ENCODE measurements at places on chromosomes 1 and 21.

- no peak for DNase-seq
Observed at GRCh38 chr21:22019766-22020165, 1021.6 kb downstream of the NCAM2 start.

GRCh38 chr1:183175631-183176030 lies 10.4 kb upstream of the LAMC2 start:
- DNase-seq = no peak

DNA sequence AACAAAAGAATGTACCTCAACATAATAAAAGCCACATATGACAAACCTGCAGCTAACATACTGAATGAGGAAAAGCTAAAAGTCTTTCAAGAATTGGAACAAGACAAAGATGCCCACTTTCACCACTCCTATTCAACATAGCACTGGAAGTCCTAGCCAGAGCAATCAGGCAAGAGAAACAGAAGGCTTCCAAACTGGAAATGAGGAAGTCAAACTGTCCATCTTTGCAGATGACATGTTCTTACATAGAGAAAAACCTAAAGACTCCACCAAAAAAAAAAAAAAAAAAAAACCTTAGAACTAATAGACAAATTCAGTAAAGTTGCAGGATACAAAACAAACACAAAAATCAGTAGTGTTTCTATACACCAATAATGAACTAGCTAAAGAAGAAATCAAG lies 20.2 kb downstream of the NSL1 start:
- DNase-seq = no peak

DNA sequence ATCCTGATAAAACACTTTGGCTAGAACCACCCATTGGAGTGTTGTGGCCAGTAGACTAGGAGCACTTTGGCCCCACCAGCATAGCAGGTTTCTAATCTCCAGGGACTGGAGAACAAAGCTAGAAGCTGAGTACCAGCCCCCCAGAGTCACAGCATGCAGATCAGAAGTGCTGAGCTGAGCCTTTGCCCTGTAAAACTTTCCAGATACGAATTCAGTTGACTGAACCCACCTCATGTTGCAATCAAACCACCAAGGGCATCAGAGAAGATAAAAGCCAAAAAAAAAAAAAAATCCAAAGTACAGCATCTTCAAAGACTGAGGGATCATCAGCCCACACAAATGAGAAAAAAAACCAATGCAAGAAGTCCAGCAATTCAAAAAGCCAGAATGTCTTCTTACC lies 8.7 kb upstream of the CD53 start:
- no peak for DNase-seq

GRCh38 chr1:204854286-204854685 lies 16.4 kb upstream of the NFASC start:
- no peak for DNase-seq

DNA sequence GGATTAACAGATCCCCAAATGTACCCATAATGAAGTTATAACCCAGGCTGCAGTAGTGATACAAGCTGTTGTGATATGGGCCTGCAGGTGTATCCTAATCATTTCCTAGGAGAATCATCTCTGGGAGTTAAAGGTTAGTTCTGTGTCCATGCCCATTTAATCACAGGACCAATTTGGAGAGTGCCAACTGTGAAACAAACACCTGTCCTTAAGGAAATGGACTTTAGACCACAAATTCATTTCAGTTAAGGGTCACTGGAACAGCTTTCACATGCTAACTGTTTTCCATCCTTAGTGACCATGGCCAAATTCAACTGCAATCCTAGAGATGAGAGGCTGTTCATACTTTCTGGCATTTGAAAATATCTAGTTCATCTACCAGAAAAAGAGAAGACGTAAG lies 160.9 kb downstream of the GPATCH2 start:
- no peak for DNase-seq

GRCh38 chr1:11318982-11319381 lies 46.0 kb downstream of the UBIAD1 start:
- DNase-seq = no peak

GRCh38 chr1:35832276-35832905 lies 24.6 kb downstream of the AGO4 start:
- no peak for DNase-seq

GRCh38 chr1:43469932-43470331 lies 16.2 kb upstream of the HYI start:
- DNase-seq = no peak

GRCh38 chr1:205199090-205199930 lies 12.2 kb downstream of the DSTYK start:
- DNase-seq = no peak

- DNase-seq = peak; percentile 56
Observed at GRCh38 chr1:18764362-18764761, 95.1 kb downstream of the TAS1R2 start.

DNA sequence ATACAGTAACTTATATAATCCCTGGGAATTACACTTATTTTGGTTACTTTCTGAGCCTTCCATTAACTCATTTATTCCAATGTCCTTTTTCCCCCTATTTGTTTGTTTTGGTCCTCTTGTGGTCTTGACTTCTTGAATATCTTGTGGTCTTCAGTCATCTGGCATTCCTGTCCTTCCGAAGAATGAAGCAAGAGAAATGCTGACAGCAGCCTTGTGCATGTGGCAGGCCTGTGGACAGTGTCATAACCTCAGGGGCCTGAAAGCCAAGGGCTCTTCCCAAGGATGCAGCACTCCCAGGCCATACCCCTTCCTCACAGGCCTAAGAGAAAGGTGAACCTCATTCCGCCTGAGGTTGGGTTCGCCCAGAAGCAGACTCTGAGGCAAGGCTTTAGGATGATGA lies 470.2 kb downstream of the DISC1 start:
- DNase-seq = no peak

GRCh38 chr1:235835226-235835625 lies 31.5 kb downstream of the LYST start:
- no peak for DNase-seq

DNA sequence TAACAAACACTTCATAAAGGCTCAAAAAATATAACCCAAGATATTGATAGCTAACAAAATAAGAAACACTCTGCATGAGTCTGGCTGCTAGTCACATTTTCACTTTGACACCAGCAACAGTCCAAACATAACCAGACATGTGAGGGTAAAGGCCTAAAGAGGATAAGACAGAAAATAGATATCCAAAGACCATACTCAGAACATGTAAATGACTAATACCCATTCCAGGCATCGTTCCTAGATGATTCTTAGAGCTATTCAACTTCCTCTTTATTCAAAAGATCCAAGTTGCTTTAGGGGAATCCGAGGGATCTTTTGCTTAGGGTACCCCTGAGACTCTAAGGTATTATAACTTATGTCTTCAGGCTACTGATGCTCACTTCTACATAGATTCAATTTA lies 5.1 kb downstream of the COL24A1 start:
- no peak for DNase-seq

GRCh38 chr1:246782120-246782900 lies 58.1 kb downstream of the SCCPDH start:
- DNase-seq = peak; percentile 9

DNA sequence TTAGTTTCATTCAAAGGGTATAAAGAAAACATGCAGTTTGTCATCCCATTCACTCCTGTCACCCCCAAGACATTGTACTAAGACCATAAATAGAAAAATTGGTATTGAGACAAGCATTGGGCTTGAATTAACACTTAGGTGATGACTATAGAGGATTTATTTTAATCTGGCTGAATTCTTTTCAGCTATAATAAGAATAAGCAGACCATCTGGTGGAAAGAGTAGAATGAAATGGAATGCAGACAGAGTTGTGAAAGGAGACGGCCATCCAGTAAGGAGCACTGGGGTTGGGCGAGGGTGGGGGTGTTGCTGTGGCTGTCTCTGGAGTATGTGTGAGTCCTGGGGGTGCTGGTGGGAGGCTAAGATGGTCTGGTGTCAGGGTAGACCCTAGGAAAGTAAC lies 125.0 kb upstream of the IVNS1ABP start:
- no peak for DNase-seq

DNA sequence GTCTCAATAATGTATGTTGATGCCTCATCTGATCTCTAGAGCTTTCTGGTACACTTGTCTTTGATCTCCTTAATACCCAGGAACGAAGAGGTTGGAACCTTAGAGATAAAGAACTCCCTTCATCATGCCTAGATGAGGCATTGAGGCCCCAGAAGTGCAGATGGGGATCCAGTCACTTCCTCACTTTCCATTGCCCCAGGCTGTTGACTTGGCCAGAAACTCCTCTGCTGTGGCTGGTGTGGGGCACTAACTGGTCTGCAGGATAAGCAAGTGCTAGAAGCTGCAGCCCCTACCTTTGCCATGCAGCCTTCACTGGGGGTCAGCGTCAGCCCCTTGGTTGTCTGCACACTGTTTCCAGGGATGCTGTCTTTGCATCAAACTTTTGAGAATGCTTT lies 49.9 kb downstream of the STUM start:
- DNase-seq = no peak

DNA sequence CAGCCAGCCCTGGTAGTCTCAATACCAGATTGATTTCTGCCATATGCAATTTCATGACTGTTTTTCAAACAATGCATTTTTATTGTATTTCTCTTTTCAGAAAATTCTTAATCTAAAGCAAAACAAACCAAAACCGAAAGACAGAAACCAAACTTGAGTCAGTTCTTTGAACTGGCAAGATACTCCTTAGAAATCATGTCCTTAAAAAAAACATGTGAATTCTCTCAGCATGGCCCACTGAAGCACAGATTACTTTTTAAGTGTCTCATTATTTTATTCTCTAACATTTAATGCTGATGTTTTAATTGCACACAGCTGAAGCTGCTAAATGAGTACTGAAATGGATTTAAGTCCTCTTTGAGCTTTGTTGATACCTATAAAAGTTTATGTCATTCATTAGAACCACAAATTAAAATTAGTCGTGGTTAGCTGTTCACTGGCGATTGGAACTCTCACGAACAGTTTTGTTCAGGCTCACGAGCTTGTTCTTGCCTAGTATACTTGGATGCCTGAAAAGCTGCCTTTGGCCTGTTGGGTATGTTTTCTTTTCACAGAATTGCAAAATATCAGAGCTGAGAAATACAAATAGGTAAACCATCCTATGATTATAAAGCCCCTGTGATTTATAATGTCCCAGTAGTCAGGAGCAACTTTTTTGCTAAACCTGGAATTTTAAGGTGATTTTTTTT lies 87.5 kb downstream of the CAMTA1 start:
- DNase-seq = no peak

DNA sequence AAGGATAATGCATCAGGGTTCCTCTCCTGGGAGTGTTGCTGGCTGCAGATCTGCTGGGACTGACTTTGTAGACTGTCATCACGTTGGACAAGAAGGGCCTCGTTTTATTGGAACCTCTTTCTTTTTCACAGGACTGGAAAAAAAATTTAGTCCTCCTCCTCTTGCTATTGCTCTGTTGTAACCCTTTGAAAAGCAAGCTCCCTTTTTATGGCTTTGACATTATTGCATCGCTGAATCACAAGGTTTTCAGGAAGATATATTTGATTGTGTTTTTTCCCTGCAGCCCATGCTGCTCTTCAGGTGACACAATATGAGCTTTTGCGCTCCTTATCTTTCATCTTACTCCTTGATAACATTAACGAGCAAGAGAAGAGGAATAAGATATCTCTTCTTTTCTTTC lies 290.9 kb downstream of the CAMTA1 start:
- no peak for DNase-seq

DNA sequence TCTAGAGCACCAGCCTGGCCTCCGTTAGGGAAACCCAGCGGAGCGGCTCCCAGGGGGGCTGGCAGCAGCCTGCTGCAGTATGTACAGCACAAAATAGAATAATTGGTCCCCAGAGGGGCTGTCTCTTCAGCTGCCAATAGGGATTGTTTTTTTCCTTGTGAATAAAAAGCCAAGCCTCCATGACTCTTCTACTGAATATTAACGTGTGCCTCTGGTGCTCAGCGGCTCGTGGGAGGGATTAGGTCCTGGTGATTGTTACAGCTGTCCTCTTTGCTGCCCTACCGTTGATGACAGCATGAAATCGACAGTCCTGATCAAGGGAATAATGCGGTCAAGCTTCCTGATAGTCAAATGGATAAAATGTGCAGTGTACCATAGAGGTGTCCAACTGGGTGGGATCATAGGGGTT lies 190.7 kb upstream of the RUNX1 start:
- DNase-seq = peak; percentile 94

- no peak for DNase-seq
Observed at GRCh38 chr1:247378334-247379073, 37.5 kb upstream of the NLRP3 start.

DNA sequence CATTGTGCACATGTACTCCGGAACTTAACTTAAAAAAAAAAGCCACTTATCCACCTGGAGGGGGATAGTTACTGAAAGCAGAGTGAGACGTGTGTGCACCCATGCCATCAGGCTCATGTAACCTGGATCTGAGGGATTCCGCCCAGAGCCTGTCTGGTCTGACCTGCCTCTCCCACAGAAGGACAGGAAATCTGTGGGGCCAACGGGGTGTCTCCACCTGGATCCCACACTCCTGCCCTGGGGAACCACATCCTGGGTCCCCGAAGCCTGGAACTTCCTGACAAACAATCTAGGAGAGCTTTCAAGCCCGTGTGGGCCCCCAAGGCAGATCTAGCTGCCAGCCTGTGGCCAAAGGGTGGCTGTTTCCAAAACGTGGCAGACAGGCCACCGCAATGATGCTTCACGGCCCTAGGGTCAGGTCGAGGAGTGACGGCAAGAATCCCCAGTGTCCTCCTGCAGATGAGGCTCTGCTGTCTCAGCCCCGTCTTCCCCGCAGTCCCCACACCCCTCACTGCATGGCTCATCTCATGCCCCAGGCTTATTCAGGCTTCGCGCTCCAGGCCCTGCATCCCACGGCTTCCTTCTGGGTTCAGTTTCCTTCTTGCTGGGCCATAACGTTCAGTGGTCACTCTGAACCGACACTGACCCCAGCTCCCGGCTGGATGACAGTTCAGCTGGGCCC lies 21.0 kb upstream of the PCBP3 start:
- no peak for DNase-seq

GRCh38 chr1:237031480-237031879 lies 10.5 kb upstream of the RYR2 start:
- no peak for DNase-seq

DNA sequence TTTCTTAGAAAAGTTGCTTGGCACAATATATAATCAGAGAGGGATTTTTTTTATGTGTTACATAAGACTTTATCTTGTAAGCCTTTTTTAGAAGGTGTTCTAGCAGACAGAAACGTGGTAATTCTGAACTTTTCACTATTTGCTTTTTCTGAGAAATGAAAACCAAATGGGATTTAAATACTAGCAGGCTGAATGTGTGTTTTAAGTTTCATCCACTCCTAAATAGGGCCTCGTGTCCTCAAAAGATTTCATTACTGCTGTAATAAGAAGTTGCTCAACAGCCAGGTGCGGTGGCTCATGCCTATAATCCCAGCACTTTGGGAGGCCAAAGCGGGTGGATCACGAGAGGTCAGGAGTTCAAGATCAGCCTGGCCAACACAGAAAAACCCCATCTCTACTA lies 44.7 kb upstream of the FMO2 start:
- DNase-seq = no peak

GRCh38 chr1:31744165-31744888 lies 19.8 kb downstream of the ADGRB2 start:
- DNase-seq = no peak

DNA sequence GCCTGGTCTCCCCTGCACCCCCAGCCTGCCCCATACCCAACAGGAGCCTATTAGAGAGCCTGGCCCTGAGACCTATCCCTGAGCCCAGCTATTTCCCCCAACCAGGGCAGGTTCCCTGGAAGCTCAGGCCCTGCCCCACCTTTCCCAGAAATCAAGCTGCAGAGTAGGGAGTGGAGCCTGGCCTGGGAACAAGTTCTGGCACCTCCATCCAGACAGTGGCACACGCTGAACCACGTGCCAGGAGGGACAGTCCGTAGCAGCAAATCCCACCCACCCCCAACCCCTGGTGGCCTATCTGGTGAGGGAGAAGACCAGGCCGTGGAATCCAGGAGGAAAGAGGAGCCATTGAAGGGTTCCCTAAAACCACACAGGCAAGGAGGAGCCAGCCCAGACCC lies 22.6 kb downstream of the TNNT2 start:
- DNase-seq = no peak

GRCh38 chr1:114668784-114669561 lies 876 bp downstream of the DENND2C start:
- DNase-seq = no peak

Data from NCI-H345 (cell line).